ENCODE measurements at places on chromosomes 11 and 22.

DNA sequence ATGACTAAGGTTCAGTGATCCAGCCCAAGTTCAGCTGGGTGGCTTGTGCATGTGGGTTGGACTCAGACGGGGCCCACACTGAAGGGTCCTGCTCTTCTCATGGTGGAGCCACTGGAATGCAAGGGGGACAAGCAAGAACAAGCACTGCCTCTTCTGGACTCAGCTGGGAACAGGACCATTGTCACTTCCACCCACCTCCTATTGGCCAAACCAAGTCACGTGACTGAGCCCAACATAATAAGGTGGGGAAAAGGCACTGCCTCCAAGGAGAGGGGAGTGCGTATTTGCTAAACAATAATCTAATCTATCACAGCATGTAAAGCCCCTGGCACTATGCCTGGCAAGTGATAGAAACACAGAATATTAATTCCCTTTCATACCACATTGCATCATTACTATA lies 87.1 kb downstream of the CHST1 start:
- no peaks in the 10 kb centered on the region for H3K4me1 ChIP-seq
- H3K27ac ChIP-seq, result no peak overlapping the region
- peaks cover 23% of the 10 kb centered on the region for H3K27me3 ChIP-seq
- DNase-seq, result no peak

GRCh38 chr22:39254122-39254521 lies 9.3 kb upstream of the PDGFB start:
- no peak overlapping the region for H3K27ac ChIP-seq
- DNase-seq, result no peak
- H3K27me3 ChIP-seq, result peaks cover 34% of the 10 kb centered on the region
- no peaks in the 10 kb centered on the region for H3K36me3 ChIP-seq
- H3K4me1 ChIP-seq, result peaks cover 11% of the 10 kb centered on the region
- no peak overlapping the region for H3K4me3 ChIP-seq

GRCh38 chr11:31397239-31397834 lies 27.7 kb downstream of the DNAJC24 start:
- peaks cover 29% of the 10 kb centered on the region for H3K36me3 ChIP-seq
- DNase-seq, result no peak
- no peaks in the 10 kb centered on the region for H3K27me3 ChIP-seq
- H3K4me3 ChIP-seq, result no peak overlapping the region
- no peak overlapping the region for H3K27ac ChIP-seq
- peaks cover 5% of the 10 kb centered on the region for H3K4me1 ChIP-seq

DNA sequence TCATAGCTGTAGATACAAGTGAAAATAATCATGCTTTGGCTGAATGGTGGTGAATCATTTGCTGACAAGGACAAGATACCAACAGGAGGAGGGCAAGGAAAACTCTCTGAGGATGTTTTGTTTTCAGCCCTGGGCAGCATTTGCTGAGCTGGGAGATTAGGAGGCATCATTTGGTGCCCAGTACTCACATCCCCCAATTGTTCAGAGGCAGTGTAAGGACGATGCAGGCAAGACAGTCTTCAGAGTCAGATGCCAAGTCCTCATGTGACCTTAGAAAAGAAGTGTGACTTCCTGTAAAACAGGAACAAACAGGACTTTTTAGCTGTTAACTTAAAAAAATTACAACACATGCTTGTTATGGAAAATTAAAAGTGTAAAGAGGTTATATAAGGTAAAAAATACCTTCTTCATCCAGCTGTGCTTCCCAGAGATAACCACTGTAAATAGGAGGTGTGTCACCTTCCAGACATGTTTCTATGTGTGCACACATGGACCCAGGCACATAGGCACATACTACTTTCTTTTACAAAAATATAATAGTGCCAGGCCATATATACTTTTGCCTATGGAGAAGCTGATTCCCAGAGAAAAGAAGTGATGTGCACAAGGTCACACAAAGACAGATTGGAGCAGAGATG lies 18.0 kb downstream of the CNTF start:
- H3K27me3 ChIP-seq, result peaks cover 6% of the 10 kb centered on the region
- peaks cover 10% of the 10 kb centered on the region for H3K4me1 ChIP-seq
- H3K36me3 ChIP-seq, result no peaks in the 10 kb centered on the region
- no peak overlapping the region for H3K27ac ChIP-seq

DNA sequence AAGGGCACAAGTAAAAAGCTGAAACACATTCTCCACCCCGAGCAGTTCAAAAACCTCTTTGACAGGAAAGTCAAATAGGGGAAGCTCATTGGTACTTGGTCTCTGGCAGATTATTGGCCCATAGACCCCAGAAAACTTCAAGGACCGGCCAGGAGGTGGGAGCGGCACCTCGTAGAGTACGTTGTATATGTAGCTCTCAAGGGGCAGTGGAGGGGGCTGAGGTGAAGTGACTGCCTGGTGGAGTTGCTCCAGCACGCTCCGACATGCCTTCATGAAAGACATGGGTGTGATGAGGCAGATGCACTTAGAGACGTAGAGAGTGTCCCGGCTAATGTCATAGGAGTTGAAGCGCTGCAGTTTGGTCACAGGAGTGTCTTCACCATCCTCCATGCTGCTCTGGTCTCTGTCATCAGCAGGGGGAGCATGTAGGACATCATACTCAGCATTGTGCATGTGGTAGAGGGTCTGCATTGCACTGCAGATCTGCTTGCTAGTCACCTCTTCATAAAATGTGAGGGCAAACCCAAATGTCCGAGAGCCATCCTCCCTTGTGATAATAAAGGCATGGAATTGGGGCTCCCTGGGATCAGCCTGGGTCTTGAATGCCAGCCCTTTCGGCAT lies 61.3 kb downstream of the DENND5A start:
- H3K27ac ChIP-seq, result no peak overlapping the region
- H3K4me3 ChIP-seq, result no peak overlapping the region
- H3K27me3 ChIP-seq, result no peaks in the 10 kb centered on the region
- H3K36me3 ChIP-seq, result peaks cover 9% of the 10 kb centered on the region
- H3K4me1 ChIP-seq, result peaks cover 3% of the 10 kb centered on the region

DNA sequence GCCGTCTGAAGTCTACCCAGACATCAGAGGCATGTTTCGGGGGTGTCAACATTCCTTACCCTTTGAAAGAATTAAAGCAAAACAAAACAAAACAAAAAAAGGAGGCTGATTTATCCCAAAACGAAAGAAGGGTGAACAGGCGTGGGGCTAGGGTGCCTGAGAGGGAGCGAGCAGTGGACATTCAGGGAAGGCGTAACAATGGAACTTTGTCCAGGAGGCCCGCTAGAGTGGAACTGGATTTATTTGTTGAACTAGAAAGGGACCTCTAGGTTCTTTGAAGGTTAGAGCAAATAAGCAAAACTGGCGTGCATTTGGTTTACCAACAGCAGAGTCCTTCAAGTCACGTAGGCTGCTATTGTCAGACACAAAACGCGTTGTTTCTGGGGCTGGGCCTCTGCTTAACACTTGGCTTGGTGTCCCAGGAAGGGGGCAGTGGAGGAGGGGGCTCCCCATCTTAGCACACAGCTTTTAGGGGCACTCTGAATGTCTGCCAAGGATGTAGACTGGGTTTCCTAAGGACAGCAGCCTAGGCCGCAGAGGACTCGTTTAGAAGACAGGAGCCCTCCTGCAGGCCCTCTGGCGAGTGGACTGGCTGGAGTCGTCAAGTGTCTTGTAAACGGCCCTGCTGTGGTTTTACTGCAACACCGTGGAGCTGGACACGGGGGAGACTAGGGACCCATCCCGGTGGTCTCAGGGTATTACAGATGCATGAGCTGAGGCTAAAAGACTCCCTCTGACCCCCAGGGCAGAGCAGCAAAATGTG lies 203.7 kb upstream of the SORL1-AS1 start:
- no peak overlapping the region for H3K27ac ChIP-seq
- no peak overlapping the region for H3K4me3 ChIP-seq
- DNase-seq, result peak; percentile 0
- no peaks in the 10 kb centered on the region for H3K27me3 ChIP-seq
- H3K4me1 ChIP-seq, result peaks cover 6% of the 10 kb centered on the region
- no peaks in the 10 kb centered on the region for H3K36me3 ChIP-seq

- H3K27me3 ChIP-seq, result peaks cover 18% of the 10 kb centered on the region
- DNase-seq, result no peak
- H3K4me3 ChIP-seq, result no peak overlapping the region
- H3K4me1 ChIP-seq, result no peaks in the 10 kb centered on the region
- no peak overlapping the region for H3K27ac ChIP-seq
Observed at GRCh38 chr11:94751218-94751609, 16.9 kb upstream of the AMOTL1 start.

DNA sequence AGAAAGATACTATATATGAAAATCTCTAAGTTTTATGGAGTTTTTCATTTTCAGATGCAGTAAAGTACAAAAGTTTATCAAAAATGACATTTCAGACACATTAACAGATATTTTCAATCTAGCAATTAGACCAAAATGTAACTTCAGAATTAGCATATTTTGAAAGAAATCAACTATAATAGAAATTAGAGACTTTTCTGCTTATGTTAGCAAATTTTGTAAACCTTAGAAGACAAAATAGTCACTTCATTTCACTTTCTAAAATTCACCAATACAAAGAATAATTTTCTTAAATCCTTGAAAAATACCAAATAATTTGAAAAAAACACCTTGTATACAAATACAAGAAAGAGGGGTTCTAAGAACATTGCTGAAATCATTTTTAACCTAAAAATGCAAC lies 135.8 kb upstream of the FIBIN start:
- no peaks in the 10 kb centered on the region for H3K36me3 ChIP-seq
- H3K27me3 ChIP-seq, result no peaks in the 10 kb centered on the region
- H3K4me1 ChIP-seq, result no peaks in the 10 kb centered on the region
- no peak for DNase-seq

DNA sequence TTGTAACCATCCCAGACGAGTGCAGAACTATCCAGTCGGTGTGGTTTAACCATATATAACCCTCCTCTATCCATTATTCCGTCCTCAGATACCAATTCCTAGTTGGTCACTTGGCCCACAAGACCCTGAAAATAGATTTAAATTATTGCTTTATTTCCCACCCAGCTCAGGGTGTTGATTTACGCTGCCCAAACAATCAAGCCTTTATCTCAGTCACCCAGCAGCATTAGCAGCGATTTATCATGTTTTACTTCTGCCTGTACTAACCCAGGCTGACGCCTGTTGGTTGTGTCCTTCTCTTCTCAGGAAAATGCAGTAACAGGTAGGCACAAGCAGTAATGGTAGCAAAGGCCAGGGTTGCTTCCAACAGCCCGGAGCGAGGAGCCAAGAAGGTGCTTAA lies 81.2 kb downstream of the DSCAML1 start:
- H3K4me3 ChIP-seq, result no peak overlapping the region
- peaks cover 17% of the 10 kb centered on the region for H3K27me3 ChIP-seq
- H3K27ac ChIP-seq, result no peak overlapping the region
- no peak for DNase-seq
- H3K4me1 ChIP-seq, result no peaks in the 10 kb centered on the region

DNA sequence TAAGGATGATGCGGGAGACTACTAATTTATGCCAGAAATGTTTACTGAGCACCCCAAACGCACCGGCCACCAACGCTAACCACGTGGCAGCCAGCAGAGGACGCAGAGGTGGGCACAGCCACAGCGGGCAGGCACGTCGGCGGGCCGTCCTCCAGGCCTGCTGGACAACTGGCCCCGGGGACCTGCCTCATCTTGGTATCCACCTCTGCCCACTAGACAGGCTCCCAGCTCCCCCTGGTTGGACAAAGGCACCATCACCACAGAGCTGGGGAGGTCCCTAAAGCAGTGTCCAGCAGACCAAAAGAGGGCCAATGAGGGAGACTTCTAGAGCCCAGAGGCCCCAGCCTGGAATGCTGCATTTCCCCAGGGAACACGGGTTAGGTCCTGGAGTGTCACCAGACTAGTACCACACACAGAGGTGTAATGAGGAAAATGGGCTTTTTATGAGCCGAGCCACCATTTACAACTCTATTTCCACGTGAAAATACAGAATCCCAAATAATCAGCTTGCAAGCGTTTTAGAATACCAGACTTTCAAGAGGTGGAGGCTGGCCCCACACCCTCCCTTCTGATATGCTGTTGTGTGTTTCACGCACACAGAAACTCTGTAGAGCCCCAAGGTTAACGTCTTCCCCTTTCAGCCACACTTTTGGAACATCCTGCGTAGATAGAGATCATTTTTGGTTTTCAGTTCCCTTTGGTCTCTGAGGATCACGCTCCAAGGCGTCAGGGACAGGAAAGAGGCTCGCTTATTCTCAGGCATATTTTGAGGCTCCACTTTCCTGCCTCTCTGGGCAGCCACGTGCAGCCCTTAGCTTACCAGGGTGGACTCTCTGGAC lies 23.7 kb upstream of the BID start:
- DNase-seq, result peak; percentile 47
- H3K4me1 ChIP-seq, result peaks cover 54% of the 10 kb centered on the region
- H3K27me3 ChIP-seq, result no peaks in the 10 kb centered on the region

DNA sequence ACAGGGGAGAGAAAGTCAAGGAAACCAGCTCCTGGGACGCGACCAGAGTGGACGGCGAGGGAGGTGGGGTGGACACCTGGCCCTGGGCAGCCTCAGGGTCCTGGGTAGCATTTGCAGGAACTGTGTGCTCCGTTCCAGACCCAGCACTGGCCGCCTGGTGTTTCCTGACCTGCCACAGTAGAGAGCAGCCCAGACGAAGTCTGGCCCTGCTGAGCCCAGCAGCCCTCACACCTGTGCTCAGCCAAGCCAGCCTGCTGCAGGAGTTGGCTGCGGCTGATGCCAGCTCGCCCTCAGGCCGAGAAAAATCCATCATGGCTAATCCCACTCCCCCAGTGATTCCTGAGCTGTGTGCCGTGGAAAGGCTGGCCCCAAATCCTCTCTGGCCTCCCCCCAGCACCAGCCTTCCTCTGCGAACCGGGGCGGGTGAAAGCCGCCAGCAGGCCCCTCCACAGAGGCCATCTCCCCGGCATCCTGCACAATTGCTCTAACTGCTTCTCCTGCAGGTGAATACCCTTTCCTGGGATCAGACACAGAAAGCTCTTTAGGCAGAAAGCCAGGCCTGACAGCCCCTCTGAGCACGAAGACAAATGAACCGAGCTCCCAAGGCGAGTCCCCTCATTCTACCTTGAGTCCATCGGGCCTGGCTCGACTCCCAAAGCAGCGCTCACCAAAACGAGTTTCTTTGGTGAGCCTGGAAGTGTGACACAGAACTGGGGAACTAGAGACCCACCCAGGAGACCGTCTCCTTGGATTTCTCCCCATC lies 88.6 kb downstream of the RTL6 start:
- no peak for DNase-seq
- H3K27me3 ChIP-seq, result peaks cover 6% of the 10 kb centered on the region
- H3K4me1 ChIP-seq, result no peaks in the 10 kb centered on the region

DNA sequence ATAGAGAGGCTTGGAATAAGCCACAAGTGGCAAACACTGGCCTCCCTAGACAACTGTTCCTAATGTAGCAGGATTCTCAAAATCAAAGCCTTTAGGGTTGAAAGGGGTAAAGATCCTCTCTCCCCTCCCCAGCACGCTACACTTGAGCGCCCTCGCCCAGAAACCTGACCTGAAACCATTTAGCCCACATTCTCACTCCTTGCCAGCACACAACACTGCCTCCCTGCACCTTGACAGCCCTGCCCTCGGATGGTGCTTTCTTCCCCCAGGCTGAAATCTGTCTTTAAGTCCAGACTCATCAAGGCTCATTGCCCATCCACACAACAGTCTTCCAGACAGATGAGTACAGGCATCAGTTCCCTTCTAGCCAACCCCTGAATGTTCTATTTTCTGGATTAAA lies 26.5 kb downstream of the CWC15 start:
- H3K27ac ChIP-seq, result no peak overlapping the region
- DNase-seq, result no peak
- no peak overlapping the region for H3K4me3 ChIP-seq
- H3K27me3 ChIP-seq, result peaks cover 11% of the 10 kb centered on the region
